ENCODE measurements at places on chromosomes 11 and 22. TPM values are rescaled to one million over a fixed set of nuclear protein-coding genes. Genes with fewer than 3 reads are reported as not detected.

The DAGLA gene
- 3.5 TPM for total RNA-seq

The GPHA2 gene
- total RNA-seq, result not detected

The CENPM gene
- 3.5 TPM for total RNA-seq

The HEPACAM gene
- 0.19 TPM for total RNA-seq

The GAL3ST3 gene
- total RNA-seq, result 2.8 TPM

The LBHD1 gene
- total RNA-seq, result 3.0 TPM

The SCN4B gene
- total RNA-seq, result 10.8 TPM

The IFITM10 gene
- 0.37 TPM for total RNA-seq

The SLC6A5 gene
- total RNA-seq, result not detected

The NXPE2 gene
- total RNA-seq, result 0.21 TPM

The DDIAS gene
- total RNA-seq, result 0.13 TPM

The DEPDC7 gene
- not detected for total RNA-seq

The SCGB1D2 gene
- 1.8 TPM for total RNA-seq
